Kidney (tissue), 22 donors: ENCODE measurements at places on chromosomes 1 and 21. TPM values are rescaled to one million over a fixed set of nuclear protein-coding genes. Genes with fewer than 3 reads are reported as not detected.

- peak; percentile 35 for DNase-seq
Observed at GRCh38 chr1:227560393-227561173, 2.8 kb upstream of the ZNF678 start.

DNA sequence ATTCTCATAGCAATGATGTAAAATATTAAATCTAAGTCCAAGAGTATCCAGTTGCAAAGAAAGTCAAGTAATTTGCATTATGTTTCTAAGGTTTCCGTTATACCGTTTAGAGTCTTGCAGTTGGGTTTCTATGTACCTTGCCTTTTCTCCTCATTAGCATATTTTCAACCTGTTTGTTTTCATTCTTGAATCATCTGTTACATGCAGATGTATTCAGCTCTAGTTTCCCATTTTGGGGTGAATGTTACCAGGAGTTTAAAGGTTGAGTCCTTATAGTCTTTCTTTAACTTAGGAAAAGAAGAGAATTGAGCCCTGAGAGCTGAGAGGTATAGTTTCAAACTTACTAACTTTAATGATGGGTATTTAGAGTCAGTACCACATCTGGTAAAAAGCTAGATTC is 139.9 kb downstream of the NFIA start:
- DNase-seq: no peak

- no peak for DNase-seq
Observed at GRCh38 chr1:3675436-3675835, 23.1 kb downstream of the TP73 start.

- DNase-seq: no peak
Observed at GRCh38 chr1:43802356-43802980, 95.1 kb downstream of the ST3GAL3 start.

- no peak for DNase-seq
Observed at GRCh38 chr1:39858315-39858714, 25.0 kb downstream of the TRIT1 start.

DNA sequence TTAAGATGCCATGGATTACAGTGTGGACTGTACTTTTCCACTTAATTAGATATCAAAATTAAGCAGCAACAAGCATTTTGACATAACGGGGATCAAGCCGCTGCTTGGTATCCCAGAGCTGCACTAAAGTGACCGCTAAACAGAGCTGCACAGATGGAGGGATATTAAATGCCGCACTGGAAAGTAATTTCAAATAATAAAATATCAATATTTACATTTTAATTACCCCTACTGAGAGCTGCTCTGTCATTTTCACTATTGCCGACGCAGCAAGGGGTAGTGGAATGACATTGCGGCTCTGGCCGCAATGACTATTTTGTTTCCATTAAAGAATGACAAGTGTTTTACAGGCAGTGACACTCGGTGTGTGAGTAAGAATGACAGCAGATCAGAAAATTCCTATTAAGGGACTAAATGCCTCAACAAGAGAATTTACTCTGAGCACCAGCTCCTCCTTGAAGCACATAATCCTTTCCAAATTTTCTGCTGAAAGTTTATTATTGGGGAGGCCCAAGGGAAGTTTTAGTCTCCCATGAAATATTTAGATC is 109.1 kb upstream of the USH2A start:
- no peak for DNase-seq

Gene INSRR
- 2.4 TPM for polyA plus RNA-seq

Gene CTNNBIP1
- 26.4 TPM for polyA plus RNA-seq

Gene ADGRB2
- polyA plus RNA-seq: 5.3 TPM

Gene ANKRD45
- polyA plus RNA-seq: 1.2 TPM

Gene DYRK1A
- 14.5 TPM for polyA plus RNA-seq

Gene DENND2C
- 0.88 TPM for polyA plus RNA-seq
